ENCODE measurements at places on chromosomes 13 and 19. TPM values are rescaled to one million over a fixed set of nuclear protein-coding genes. Genes with fewer than 3 reads are reported as not detected.

NCR1 gene
- total RNA-seq, result not detected

LILRA1 gene
- total RNA-seq, result 0.16 TPM

SSBP4 gene
- total RNA-seq, result 61.2 TPM

NLRP12 gene
- 0.40 TPM for total RNA-seq

LRRC63 gene
- 0.14 TPM for total RNA-seq

CHST8 gene
- total RNA-seq, result 0.12 TPM

MBD3L3 gene
- total RNA-seq, result not detected

N4BP2L1 gene
- 2.8 TPM for total RNA-seq

RFPL4A gene
- total RNA-seq, result not detected

DLL3 gene
- not detected for total RNA-seq

CEACAM4 gene
- 0.51 TPM for total RNA-seq

CYP4F12 gene
- 2.2 TPM for total RNA-seq

ZNF611 gene
- 10.7 TPM for total RNA-seq

CBARP gene
- total RNA-seq, result 1.4 TPM

TSSK6 gene
- 0.44 TPM for total RNA-seq

ATXN8OS gene
- total RNA-seq, result not detected

ONECUT3 gene
- not detected for total RNA-seq

METTL21C gene
- total RNA-seq, result not detected

TMEM272 gene
- 1.5 TPM for total RNA-seq

IGSF23 gene
- total RNA-seq, result not detected

SYNGR4 gene
- not detected for total RNA-seq

ZNF790 gene
- 7.4 TPM for total RNA-seq

GSX1 gene
- total RNA-seq, result not detected

CFAP97D2 gene
- not detected for total RNA-seq

FKRP gene
- 19.9 TPM for total RNA-seq

KLF2 gene
- 45.0 TPM for total RNA-seq

KLK12 gene
- total RNA-seq, result not detected

ZNF560 gene
- not detected for total RNA-seq

FCER2 gene
- total RNA-seq, result 0.54 TPM

HRC gene
- total RNA-seq, result 677 TPM

ZNF491 gene
- 2.0 TPM for total RNA-seq

ERICH4 gene
- total RNA-seq, result not detected

GMIP gene
- total RNA-seq, result 5.6 TPM

ERICH6B gene
- not detected for total RNA-seq

RGS9BP gene
- total RNA-seq, result 7.2 TPM

UBL3 gene
- 23.4 TPM for total RNA-seq

GPATCH1 gene
- total RNA-seq, result 4.5 TPM

IGFL3 gene
- not detected for total RNA-seq

SOX1 gene
- total RNA-seq, result not detected

LILRA6 gene
- total RNA-seq, result 2.6 TPM

DAZAP1 gene
- total RNA-seq, result 56.0 TPM

ADGRE3 gene
- not detected for total RNA-seq

SIGLEC5 gene
- 1.3 TPM for total RNA-seq
